Stimulated activated memory B cell treated with anti-CD40 and anti-IgM and Interleukin-4, amounts not matched to agents 10 μg/mL and 1 μg/mL and 100 μg/mL, for 72 hours (primary cell): ENCODE measurements at places on chromosomes 5 and 9.
A peak's percentile ranks its signal among the peaks of the same experiment; 100 is the strongest.

DNA sequence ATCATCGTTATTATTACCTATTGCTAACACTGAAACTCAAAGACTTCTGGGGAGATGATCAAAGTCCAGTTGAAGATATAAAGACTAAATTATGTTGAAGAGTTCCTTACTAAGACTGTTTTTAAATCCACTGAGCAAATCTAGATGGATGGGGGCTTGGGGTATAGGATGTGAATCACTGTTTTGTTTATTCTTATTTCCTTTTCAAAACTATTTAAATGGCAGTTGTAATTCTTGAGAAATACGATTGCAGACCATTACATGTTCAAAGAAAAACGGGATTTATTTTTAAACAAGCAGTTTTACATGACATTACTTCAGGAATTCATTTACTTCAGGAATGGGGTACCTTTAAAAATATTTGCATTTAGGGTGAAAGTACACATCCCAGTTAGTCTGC lies 4.3 kb downstream of the RASGRF2 start:
- no peak for ATAC-seq

GRCh38 chr5:75716715-75717081 lies 539 bp downstream of the POC5 start:
- ATAC-seq = peak; percentile 6

DNA sequence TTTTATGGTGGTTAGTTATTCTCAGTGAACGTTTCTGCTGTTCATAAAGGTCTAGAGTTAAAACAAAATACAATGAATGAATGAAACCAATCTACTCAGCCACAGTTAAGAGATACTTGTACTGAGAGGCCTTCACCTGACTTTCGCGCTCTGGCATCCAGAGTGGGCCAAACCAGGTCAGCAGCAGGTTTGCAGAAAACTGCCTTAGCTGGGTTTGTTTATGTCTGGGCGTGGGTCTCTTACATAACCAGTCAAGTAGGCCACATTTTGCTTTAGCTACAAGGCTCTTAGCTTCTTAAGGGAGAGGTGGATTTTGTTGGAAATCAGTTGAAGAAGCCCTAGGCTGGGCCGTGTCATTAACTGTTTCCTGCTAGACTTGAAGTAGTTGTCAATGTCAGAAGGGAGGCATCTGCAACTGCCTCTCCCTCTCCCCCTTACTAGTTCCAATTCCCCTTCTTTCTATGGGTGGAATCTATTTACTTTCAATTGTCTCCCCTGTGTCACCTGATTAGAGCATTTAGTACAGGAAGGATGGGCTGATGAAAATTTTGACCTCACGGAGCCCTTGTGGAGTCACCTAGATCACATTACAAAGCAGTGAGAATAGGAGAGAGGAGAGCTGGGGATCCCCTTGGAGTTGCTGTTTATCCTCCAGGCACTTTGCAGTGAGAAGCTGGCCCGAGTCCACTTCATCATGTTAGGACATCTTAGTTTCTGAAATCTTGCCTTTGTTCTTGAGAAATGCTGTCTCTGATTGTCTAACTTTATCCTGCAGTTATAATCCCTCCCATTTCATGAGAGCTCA lies 200.5 kb downstream of the ARHGEF28 start:
- no peak for ATAC-seq

DNA sequence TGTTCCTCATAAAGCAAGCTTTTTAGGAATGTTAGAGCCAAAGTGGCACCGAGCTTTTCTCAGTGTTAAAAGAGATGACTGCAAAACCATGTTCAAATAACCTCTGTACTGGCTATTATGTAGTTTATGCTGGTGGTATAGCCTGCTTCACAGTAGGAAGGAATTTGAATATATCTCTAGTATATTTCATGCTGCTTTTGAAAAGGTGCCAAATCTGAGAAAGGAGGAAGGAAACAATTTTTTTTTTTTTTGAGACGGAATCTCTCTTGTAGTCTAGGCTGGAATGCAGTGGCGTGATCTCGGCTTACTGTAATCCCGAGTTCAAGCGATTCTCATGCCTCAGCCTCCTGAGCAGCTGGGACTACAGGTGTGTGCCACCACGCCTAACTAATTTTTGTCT lies 13.5 kb downstream of the CREBRF start:
- ATAC-seq = no peak

GRCh38 chr9:112532427-112532826 lies 45.8 kb downstream of the KIAA1958 start:
- ATAC-seq = no peak

DNA sequence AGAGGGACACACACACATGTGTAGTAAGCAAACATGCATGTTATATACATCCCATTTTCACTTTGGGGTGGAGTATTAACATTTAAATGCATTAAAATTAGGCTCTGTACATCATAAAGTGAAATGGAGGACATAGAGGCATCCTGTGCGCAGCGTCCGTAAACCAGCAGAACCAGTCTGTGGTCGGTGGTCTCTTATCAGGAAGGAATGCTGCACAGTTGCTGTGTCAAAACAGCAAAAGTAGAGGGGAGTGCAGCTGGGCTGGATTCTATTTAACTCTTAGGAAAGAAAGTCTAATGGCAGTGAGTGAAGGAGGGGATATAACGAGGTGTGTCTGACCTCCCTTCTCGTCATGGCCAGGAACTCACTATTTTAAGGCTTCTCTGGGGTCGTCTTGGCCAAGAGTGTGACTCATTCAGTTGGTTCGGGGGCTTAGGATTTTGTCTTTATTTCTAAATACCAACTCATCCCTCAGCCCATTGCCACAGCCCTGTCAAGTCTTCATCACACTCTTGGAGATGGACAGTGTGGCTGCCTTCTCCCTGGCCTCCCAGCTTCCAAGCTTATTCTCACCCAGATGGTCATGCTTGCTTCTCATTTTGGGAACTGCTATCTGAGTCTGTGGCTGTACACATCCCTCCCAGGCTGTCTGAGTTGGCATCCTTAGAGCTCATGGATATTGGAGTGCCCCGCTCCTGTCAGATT lies 20.1 kb upstream of the CXCL14 start:
- ATAC-seq = no peak

DNA sequence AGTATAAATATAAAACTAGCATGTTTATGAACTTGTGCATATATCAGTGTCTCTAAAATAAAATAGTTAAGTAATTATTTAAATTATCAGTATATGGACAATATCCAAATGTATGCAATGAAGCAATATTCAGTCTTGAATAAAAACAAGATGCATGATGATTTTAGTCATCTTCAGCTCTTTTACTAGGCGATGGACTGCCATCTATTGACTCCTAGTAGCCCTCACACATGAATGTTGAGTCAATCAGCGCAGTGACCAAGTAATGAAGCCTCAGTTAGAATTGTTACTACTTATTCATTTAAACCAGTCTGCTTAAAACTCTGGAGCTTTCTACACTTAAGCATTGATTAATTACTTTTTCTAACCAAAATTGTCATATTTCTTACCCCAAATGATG lies 92.9 kb upstream of the GRHPR start:
- ATAC-seq = peak; percentile 58

DNA sequence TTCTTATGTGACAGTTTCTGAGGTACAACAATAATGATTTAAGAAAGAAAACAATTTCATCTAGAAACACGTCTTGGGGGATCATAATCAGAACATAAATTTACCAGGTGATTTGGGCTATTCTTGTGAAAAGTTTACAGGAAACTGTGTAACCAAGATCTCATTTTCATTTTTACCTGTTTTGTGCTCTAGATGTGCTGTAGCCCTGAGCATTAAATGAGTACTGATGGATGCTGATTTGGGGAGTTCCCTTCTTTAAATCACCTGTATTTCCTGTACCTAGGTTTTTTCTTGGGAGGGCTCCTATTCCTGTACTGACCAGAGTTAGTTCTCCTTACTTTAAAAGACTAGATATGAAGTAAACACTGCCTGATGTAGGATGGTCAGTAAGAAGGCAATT lies 12.7 kb downstream of the MATR3 start:
- ATAC-seq = no peak

GRCh38 chr5:43685252-43685950 lies 82.4 kb downstream of the NNT start:
- ATAC-seq = no peak
